NCI-H524 (cell line): ENCODE measurements at places on chromosomes 16 and 17.

DNA sequence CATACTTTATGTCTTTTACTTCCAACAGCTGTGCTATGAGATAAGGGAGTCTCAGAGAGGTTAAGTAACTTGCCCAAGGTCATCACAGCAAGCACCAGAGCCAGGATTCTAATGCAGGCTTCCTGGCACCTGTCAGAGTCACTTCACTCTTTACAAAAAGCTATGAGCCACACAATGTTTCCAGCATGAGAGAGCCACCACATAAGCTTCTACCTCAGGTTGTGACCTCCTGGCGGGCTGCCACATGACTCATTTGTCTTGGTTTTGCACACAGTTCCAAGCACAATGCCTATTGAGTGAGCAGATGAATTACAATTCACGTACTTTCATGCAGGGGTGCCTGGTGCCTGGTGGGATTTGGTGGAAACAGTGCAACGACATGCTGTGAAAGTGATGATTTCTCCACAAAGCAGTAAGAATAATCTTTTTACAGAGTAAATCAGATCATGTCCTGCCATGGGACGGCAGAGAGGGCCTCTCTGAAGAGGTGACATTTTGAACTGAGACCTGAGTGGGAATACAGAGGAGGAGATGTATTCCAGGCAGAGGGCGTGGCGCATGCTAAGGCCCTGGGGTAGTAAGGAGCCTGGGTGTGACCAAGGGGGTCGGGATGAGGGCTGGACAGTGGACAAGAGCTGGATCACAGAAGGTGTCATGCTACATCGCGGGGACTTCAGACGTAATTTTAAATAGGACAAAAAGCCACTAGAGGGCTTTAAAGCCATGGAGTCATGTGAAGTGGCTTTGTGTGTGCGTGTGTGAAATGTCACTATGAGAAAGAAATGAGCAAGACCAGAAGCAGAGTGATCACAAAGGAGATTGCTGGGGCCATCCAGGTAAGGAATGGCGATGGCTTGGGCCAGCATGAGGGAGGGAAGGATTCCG, 53.4 kb downstream of the CACNG3 start:
- DNase-seq: no peak

GRCh38 chr17:47189732-47190237, 690 bp upstream of the CDC27 start:
- no peak for DNase-seq

DNA sequence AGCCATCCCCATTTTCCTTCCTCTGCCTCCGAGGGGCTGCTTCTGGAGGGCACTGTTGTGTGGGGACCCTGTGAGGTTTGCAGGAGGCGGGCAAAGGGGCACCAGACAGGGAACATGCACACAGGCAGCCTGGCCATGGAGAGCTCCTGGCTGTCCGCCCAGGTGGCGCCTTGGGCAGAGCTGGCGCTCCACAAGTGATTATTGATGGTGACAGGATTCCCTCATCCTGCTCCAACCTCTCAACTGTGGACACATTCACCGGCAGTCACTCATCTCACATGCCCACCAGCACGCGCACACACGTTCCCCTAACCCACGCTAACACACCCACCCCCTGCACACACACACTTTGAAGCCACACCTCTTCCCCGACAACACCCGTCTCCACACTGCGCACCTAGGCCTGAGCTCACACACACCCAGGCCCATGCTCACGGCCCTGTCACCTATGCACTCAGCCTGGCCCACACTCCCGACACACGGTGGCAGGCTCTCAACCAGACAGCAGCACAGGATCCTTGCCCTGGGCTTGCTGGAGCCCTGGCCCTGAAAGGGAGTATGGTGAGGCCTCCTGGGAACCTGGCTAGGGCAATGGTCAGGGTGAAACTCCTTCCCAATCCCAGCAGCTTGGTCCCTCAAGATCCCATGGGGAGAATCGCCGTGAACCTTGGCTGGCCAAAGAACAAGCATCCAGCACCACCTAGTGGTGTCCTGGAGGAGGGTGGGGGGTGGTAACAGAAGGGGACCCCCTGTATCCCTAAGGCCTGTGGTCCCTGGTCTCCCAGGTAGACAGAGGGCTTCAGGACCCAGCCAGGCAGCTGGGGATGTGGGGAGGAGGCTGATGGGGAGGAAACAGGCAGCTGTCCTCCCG, 3.6 kb downstream of the PNMT start:
- peak; percentile 23 for DNase-seq

DNA sequence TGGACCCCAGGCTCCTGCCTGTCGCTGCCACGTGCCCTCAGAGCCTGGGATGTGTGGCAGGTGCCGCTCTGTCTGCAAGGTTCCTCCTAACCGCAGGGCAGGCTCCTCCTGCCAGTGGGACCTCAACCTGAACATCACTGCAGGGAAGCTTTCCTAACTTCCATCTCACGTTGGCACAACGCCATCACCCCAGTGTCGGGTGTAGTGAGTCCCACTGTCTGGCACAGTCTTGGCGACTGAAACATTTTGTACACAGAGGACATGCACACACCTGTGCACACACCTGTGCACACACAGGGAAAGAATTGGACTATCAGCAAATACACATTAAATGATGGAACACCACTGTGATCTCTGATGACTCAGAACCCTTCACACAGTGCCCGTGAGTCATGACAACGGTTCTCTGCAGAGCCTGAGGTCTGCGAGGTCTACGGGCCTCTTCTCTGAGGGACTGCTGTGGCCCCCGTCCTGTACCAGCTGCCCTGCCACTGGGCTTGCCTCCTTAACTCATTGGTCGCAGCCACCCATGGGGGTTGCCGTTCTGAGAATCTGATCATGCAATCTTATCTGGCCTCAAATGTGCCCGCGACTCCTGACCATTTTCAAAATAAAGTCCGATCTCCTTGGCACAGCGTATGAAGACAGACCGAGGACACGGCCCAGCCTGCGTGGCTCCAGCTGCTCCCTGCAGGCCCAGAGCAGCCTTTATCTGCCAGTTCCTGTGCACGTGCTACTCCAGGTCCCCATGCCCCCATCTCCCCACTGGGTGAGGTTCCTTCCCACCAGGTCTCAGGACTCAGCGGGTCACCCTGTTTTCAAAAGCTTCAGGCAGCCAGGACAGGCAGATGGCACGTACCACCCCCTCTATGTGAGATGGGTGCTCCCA, 7.6 kb downstream of the CCDC57 start:
- no peak for DNase-seq

- DNase-seq: peak; percentile 90
These were observed 772 bp downstream of the CHD3 start for GRCh38 chr17:7889166-7889955.

GRCh38 chr16:50235581-50235980, 30.8 kb upstream of the ADCY7 start:
- DNase-seq: no peak

- DNase-seq: peak; percentile 75
These were observed 20.1 kb upstream of the MLYCD start for GRCh38 chr16:83878838-83879237.

- peak; percentile 94 for DNase-seq
These were observed 317.2 kb upstream of the ZFHX3 start for GRCh38 chr16:73365016-73365551.

DNA sequence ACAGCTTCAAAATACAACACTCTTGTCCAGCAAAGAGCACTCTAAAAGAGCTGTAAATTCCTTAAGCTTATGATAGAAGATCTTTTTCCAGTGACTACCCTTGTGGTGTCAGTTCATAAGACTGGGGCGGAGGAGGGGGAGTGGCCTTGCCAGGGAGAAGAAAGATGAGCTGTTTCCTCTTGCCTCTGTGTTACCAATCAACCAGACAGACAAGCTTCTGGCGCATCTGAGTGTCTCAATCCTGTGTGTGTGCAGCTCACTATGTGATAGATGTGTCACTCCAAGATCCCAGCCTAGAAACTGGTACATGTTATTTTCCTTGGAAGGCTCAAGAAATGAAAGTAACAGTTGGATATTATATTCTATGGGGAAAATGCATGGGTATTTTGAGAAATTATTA, 167.4 kb upstream of the CACNG3 start:
- no peak for DNase-seq

DNA sequence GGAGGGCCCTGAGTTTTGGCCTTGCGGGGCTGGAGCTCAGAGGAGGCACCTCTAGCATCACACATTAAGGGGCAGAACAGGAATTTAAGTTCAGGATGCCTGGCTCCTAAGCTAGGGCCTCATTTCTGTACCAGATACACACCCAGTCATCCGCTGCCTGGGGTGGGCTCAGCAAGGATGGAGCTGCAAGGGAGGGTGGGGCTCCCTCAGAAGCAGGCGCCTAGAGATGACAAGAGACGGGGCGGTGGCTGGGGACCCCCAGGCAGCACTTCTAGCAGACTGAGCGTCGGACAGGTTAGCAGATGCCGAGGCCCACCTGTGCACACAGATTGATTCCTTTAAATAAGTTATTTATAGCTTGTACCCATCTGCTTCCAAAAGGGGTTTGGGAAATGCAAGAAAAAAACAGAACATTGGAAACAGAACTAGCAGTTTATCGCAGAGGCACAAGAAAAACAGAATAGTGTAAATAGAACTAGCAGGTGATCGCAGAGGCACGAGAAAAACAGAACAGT, 47.6 kb upstream of the CBFA2T3 start:
- peak; percentile 80 for DNase-seq

- no peak for DNase-seq
These were observed 12.3 kb downstream of the SMIM5 start for GRCh38 chr17:75645501-75645888.

DNA sequence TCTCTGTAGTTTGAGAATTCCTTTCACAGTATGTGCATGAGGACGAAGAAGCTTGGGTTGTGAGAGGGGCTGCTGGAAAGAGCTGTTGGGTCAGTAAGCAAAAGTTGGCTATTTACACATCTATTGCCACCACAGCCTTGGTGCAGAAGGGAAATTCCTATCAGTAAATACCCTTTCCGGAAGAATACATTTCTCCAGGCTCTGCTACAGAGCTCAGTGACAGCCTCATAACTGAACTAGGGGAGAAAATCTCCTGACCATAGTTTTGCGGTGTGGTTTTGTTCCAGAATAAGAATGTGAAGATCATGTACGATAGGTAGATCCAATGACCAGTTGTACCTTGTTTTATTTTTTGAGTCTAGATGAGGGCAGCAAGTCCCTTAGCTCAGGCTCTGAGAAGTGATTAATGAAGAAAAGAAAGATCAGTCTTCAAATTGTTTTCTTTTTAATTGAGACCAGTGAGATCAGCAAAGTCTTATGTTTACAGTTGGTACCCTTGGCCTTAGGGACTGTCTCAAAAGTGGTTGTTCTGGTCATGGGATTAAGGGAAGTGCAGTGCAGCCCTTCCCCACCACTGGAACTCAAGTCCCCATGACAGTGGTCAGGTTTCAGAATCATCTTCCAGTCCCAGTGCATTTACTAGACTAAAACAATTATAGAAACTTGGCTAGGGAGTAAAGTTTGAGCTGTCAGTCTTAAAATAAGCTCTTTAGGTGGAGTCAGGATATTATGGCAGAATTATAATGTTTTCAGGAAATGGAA, 123.5 kb downstream of the PHKB start:
- no peak for DNase-seq

DNA sequence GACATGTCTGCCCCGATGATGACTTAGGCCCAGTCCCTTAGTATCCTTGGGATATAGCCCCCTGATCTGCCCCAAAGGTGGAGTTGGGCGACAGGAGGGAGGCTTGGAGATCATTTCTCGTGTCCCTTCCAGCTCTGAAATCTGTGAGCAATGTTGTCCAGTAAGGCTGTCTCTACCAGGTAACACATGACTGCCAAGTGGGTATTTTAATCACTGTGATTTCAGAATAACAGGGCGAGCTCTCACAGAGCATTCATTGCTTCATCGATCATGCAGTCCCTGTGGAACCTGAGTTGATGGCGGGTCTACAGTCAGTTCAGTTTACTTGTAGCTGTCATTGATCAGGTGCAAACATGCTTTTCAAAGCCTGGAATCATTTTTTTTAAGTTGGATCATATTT, 39.2 kb downstream of the KSR1 start:
- DNase-seq: no peak

- DNase-seq: no peak
These were observed 22.2 kb downstream of the KRT23 start for GRCh38 chr17:40915199-40915661.

- no peak for DNase-seq
These were observed 173.6 kb downstream of the MSI2 start for GRCh38 chr17:57429966-57430365.
